ENCODE measurements at places on chromosomes 1 and 21.

DNA sequence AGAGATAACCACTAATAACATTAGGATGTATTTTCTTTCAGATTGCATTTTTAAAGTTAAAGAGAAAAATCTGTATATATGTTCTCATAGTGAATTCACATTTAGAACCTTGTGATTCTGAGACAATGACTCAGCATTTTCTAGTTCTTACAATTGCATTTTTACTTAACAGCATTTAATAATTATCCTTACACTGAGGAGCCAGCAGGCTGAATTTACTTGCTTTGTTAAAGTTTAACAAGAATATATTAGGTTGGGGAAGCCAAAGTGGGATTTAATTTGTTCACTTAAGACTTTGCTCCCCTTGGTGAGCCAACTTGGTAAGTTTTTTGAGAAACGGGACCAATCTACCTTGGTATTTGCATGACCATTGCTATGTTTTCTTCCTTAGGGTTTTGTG is 4.5 kb downstream of the PATJ start:
- DNase-seq, result no peak

DNA sequence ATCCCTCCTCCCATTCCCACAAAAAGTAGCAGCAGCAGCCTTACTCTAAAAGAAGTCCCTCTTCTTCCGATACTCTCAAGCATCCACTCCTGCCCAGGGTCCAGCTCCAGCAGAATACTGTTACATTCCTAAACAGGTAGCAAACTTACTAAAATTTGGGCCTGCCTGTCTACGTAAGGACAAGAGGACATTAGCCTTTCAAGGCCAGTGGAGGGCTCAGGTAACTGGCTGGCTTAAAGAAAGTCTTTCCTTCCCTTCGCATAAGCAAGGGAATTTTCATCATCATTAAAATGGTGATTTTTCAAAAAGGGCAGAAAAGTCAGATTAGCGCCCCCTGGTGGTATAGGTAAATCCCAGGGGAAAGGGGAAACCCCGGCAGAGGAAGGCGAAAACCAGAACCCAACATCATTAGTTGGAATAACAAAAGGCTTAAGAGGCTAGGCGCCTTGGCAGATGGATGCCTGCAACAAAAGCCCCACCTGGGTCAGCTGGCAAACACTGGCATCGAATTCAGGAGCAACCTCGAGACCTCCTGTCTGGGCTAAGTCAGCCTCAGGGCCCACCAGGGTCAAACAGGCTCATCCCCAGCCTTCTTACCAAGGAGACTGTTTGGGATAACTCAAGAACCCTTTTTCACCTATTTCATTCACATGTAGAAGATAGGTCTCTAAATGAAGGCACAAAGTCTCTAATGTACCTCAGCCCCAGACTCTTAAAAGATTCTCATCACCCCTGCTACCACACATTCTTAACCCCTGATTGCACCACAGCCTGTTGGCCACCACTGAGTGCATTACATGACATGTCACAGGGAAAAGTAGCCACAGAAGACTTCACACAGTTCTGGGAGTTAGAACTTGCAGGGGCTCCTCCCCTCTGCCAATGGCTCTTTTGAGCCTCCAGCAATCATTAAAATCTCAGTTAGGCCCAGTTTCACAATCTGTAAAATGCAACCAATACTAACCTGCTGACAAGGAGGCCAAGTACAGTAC is 36.7 kb downstream of the ERI3 start:
- DNase-seq, result peak; percentile 18

DNA sequence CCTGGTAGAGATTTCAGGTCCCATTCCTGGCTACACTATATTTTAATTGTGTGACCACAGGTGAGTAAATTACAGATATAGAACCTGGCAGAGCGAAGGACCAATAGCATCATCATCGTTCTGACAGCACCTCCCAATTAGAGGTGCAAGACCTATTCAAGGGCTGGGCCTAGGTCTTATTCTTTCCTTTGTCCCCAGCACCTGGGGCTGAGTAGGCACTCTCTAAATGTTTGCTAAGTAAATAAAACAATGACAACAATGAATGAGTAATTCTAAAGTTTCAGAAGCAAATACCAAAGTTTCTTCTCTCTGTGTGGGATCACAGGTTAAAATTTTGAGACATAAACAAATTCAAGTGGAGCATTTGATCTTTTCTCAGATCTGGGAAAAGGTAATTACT is 32.7 kb downstream of the BEND5 start:
- no peak for DNase-seq

DNA sequence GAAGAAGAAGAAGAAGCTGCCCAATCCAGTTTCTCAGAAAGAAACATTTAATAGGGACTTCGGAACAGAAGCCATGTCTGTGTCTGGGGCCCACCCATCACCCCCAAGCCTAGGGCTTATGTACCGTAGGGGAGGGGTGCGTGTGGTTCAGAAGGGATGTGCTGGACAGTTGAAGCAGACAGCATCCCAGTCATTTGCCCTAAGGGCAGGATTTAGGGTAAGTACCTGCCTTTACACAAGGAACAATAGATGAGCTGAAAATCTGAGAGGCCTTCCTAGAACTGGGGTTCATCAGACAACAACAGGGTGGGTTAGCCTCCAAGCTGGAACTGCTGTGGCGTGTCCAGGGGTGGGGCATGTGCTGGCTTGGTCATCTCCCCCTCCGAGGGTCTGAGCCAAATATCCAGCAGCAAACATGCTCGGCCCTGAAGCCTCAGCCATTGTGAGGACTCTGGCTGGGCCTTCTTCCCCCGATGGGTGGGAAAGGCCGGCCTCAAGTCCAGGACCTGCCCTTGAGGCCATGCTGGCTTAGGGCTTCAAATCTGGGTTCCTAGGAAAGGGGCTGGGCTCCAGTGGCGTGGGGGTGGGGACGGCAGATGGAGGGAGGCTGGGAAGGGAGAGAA is 12.1 kb downstream of the CSTB start:
- DNase-seq, result no peak

- no peak for DNase-seq
Measured at GRCh38 chr1:196808529-196809235, 10.8 kb upstream of the CFHR1 start.

DNA sequence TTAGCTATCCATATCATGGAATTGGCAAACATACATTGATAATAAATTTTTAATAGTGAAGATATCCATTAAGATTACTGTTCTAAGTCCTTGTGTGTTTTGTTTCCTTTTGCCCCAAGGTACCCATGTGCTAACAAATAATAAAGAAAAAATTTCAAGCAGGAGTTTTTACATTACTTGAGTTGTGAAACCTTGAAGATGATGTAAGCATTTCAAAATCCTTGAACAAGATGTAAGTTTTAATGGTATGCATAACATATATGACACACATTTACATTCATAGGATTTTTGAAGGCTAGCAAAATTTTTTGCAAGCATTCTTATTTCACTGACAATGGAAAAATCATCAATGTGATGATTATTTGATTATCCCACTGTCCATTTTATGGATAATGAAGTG is 10.9 kb upstream of the ELAVL4 start:
- DNase-seq, result no peak

DNA sequence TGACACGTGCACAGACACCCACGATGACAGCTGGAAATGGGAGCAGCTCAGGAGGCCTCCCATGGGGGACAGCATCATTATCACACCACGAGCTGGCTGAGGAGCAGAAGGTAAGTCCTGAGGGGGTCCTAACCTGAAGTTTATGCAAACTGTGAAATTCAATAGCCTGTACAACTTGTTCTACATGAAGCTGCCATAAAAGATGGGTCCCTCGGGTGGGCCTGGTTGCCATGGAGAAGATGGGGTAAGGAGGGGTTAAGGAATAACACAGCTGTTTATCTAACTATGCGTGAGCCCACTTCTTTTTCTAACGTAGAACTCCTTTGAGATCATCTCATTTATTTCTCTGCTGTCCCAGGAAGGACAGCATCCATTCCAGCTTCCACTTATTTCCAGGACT is 163.4 kb upstream of the CD34 start:
- no peak for DNase-seq
